ENCODE measurements at places on chromosomes 1 and 21.

- no peak for DNase-seq
Measured at GRCh38 chr1:1796466-1796865, 18.2 kb upstream of the NADK start.

- no peak for DNase-seq
Measured at GRCh38 chr1:158793604-158794003, 12.6 kb upstream of the OR6N2 start.

- no peak for DNase-seq
Measured at GRCh38 chr1:64197076-64197475, 6.3 kb upstream of the UBE2U start.

- DNase-seq: no peak
Measured at GRCh38 chr1:169604781-169605560, 18.7 kb upstream of the F5 start.

DNA sequence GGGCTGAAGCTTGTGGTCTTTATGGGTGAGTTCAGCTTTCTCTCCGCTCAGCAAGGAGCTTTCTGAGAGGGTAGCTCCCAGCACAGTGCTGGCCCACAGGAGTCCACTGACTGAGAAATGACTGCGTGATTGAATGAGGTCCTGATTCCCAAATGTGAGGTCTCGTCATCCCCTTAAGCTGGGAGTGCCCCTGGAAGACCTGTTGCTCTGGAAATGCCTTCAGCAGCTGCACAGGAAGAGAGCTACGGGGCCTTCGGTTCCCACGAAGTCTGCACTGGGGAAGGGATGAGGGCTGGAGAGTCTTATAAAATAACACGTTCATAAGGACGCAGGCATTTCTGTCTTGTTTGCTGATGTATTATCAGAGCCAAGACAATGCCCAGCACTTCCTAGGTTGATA, 14.0 kb downstream of the TNNT2 start:
- no peak for DNase-seq

- peak; percentile 49 for DNase-seq
Measured at GRCh38 chr21:36859744-36860501, 106.5 kb downstream of the HLCS start.

DNA sequence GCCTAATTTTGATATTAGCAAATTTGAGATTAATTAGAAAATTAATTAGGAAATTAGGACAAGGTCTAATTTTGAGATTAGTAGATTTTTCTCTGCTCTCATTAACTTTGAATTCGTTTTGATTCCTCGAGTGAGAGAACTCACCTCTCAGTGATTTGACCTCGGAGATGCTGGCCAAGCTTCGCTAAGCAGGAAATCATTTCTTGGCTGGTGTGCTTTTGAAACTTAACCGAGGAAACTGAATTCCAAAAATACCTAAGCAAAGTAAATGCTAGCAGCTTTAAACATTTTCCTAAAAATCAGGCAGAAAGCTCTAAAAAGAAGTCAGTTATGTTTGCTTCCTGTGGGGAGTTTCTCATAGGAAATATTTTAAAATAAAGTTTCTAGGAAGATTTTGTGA, 34.9 kb downstream of the CDC14A start:
- no peak for DNase-seq

GRCh38 chr1:68129536-68130250, 79.3 kb upstream of the DIRAS3 start:
- no peak for DNase-seq

- no peak for DNase-seq
Measured at GRCh38 chr21:40049931-40050290, 182.7 kb downstream of the PCP4 start.
